ENCODE measurements at places on chromosomes 13 and 19. TPM values are rescaled to one million over a fixed set of nuclear protein-coding genes. Genes with fewer than 3 reads are reported as not detected.

- peaks cover under 1% of the 10 kb centered on the region for H3K4me1 ChIP-seq
- H3K4me3 ChIP-seq = no peak overlapping the region
- H3K27ac ChIP-seq = no peak overlapping the region
- H3K27me3 ChIP-seq = no peaks in the 10 kb centered on the region
These were observed 3.9 kb upstream of the NCAN start for GRCh38 chr19:19207637-19208572.

DNA sequence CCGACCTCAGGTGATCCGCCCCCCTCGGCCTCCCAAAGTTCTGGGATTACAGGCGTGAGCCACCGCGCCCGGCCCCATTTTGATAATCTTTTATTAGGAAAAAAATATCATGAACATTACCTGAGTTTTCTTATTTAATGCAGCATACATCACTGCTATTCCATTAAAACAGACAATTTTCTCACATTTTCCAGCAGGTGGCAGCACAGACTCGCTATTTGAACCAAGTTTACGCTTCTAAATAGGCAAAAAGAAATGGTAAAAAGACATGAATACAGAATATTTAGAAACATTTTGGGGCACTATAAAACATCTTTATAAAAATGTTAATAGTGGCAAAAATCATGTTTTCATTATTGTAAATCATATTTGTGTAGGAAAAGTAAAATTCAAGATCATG, 903.1 kb downstream of the SLITRK6 start:
- DNase-seq = peak; percentile 25
- no peaks in the 10 kb centered on the region for H3K27me3 ChIP-seq
- no peak overlapping the region for H3K27ac ChIP-seq
- H3K4me3 ChIP-seq = no peak overlapping the region

DNA sequence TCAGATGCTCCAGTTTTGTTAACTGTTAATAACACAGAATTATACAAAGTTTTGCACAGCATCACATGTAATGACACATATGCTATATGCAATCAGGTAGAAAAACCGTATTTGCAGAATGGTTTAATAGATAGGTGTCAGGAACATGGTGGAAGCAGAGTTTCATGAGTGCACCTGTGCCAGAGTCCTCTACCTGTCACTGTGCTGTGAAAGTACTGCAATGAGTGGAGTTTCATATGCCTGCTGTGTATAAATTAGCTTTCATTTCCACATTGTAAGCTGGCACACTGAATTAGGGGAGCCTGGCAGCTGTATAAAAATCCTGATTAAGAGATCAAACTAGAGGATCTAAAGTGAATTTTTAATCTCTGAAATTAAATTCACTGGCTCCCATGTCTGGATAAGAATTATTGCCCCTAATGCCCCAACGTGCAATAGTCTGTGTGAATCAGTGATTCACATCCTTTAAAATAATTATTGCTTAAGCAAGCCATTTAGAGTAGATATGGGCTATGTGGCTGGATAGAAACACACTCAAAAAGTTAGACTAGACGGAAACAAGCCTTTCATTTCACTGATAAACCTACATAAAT, 8.5 kb upstream of the EEF1AKMT1 start:
- no peaks in the 10 kb centered on the region for H3K36me3 ChIP-seq
- no peak for DNase-seq
- no peaks in the 10 kb centered on the region for H3K27me3 ChIP-seq
- H3K27ac ChIP-seq = no peak overlapping the region
- H3K4me1 ChIP-seq = no peaks in the 10 kb centered on the region

DNA sequence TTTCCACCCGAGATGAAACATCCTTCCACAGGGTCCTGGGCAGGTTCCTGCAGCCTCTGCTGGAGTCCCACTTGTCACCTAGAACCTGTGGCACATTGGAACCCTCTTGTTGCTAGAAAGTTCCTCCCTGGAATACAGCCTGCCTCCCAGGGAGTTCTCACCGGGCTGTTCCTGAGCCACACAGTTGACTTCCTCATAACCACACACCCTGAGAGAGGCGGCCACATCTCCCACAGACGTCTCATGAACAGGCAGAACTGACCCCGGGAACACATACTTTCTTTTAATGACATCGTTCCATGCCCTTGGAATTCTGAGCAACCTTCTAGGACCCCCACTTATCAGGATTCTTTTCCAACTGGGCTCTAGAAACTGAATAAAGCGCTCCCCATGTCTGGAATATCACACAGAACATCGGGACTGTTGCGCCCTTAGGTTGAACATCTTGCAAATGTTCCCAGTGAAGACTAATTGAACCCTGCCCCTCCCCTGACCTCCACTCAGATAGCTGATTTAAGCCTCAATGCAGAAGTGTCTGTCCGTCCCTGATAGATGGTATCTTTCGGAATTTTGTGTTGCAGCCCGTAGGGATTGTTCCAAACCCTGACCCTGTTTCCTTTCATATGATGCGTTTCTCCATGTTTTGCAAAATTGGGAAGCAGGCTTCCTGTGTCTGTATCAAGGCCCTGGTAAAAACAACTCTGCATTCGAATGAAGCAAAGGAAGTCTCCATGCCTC, 91.1 kb downstream of the RAB20 start:
- no peak for DNase-seq
- no peak overlapping the region for H3K4me3 ChIP-seq
- H3K36me3 ChIP-seq = no peaks in the 10 kb centered on the region
- H3K27ac ChIP-seq = no peak overlapping the region

DNA sequence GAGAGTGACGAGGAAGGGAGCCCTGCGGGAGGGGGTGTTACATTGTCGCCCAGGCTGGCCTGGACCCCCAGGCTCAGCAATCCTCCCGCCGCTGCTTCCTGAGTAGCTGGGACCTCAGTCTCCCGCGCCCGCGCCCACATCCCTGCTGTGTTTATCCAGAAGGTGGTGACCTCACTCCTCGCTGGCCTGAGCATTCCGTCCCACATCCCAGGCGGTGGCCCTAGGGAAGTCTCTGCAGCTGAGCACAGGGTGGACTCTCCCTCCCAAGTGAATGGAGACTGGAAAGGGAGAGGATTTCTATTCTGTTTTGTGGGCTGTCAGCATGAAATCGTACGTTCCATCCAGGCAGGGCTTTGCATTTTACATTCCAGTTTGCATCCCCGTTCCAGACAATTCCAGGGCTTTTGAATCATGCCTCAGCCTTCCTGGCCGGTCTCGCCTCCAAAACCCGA, 401 bp upstream of the ZNF765 start:
- no peaks in the 10 kb centered on the region for H3K27me3 ChIP-seq
- H3K27ac ChIP-seq = peak overlapping the region; percentile 84
- peak; percentile 56 for DNase-seq

DNA sequence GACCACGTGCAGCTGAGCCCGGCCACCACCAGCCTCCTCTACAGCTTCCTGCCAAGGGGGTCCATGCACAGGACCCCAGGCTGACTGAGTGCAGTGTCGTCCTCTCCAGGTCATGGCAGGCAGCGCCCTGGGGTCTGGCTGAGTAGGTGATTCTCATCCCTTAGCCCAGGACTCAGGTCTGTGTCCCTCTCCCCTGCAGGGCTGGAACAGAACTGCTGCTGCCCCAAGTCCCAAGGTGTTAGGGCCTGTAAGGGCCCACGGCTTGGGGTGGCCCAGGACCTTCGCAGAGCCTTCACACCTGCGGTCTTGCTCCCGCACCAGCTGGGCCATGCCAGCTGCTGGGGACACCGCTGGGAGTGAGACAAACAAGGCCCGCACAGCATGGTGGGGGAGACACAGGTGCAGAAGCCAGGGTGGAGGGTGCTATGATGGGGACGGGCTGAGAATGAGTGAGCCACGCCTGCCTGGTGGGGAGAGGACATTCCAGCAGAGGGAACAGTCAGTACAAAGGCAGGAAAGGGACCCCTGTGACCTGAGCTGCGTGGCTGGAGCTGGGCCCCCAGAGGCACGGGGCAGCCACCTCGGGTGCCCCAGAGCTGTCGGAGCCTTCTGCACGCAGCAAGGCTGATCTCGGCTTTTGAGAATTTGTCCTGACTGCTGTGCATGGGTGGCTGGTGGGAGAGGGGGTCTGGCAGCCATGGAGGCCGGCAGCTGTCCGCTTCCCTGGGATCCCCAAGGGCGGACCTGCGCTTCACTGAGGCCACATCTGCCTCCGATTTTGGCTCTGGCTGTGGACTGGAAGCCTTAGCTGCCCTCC, 11.9 kb downstream of the PLEKHF1 start:
- H3K27me3 ChIP-seq = no peaks in the 10 kb centered on the region
- H3K36me3 ChIP-seq = no peaks in the 10 kb centered on the region
- no peak for DNase-seq
- H3K4me1 ChIP-seq = peaks cover 73% of the 10 kb centered on the region
- H3K4me3 ChIP-seq = no peak overlapping the region

DNA sequence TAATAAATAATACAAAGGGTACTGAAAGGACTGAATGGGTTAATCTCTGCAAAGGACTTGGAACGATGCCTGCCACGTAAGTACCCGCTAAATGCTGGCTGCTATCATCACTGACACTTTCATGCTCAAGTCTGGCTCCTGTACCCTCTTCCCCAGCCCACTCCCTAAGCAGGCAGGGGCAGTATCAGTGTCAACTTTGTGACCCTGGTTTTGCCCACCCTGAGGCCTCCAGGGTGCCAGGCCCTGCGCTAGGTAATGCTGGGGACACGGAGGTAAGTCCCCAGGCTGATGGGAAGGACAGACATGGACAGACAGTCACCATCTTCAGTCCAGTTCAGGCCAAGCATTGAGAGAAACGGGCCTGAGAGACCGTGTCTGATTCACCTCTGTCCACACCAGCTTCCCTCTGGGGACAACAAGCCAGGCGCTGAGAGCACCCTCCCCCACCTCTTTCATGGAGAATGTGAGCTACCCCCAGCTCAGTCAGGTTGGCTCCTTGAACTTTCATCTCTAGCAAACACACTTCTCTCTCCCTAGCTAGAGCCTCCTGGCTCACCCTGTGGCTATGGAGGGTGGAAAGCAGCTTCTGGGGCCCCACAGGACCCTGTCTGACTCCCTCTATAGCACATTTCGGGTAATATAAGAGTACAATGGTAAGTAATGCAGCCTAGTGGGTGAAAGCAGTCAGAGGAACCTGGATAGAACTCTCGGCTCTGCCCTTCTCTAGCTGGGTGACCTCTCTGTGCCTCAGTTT, 800 bp downstream of the ETFB start:
- peak; percentile 34 for DNase-seq
- peak overlapping the region; percentile 74 for H3K4me3 ChIP-seq
- H3K4me1 ChIP-seq = peaks cover 14% of the 10 kb centered on the region
- H3K27me3 ChIP-seq = no peaks in the 10 kb centered on the region
- no peaks in the 10 kb centered on the region for H3K36me3 ChIP-seq
- peak overlapping the region; percentile 95 for H3K27ac ChIP-seq

- H3K36me3 ChIP-seq = no peaks in the 10 kb centered on the region
- DNase-seq = no peak
- H3K27ac ChIP-seq = no peak overlapping the region
- peaks cover 4% of the 10 kb centered on the region for H3K4me1 ChIP-seq
These were observed 18.1 kb downstream of the ESD start for GRCh38 chr13:46778890-46779289.

GRCh38 chr19:47663911-47664771, 49.1 kb upstream of the EHD2 start:
- no peak overlapping the region for H3K4me3 ChIP-seq
- no peaks in the 10 kb centered on the region for H3K27me3 ChIP-seq
- no peaks in the 10 kb centered on the region for H3K36me3 ChIP-seq

- no peak overlapping the region for H3K27ac ChIP-seq
- no peaks in the 10 kb centered on the region for H3K27me3 ChIP-seq
- no peaks in the 10 kb centered on the region for H3K36me3 ChIP-seq
- H3K4me1 ChIP-seq = no peaks in the 10 kb centered on the region
- no peak overlapping the region for H3K4me3 ChIP-seq
These were observed 503.0 kb downstream of the DCT start for GRCh38 chr13:93976528-93976927.

- no peaks in the 10 kb centered on the region for H3K27me3 ChIP-seq
- DNase-seq = peak; percentile 97
- no peaks in the 10 kb centered on the region for H3K36me3 ChIP-seq
- H3K4me1 ChIP-seq = peaks cover 66% of the 10 kb centered on the region
- H3K4me3 ChIP-seq = peak overlapping the region; percentile 79
These were observed 8.2 kb upstream of the CIRBP start for GRCh38 chr19:1260749-1261537.

- no peak for DNase-seq
- no peaks in the 10 kb centered on the region for H3K27me3 ChIP-seq
- no peaks in the 10 kb centered on the region for H3K4me1 ChIP-seq
- no peaks in the 10 kb centered on the region for H3K36me3 ChIP-seq
- no peak overlapping the region for H3K27ac ChIP-seq
These were observed 19.1 kb downstream of the ZNF575 start for GRCh38 chr19:43552198-43552450.

GRCh38 chr19:53389571-53389970, 5.4 kb upstream of the ZNF765 start:
- H3K4me1 ChIP-seq = no peaks in the 10 kb centered on the region
- H3K27me3 ChIP-seq = no peaks in the 10 kb centered on the region
- no peaks in the 10 kb centered on the region for H3K36me3 ChIP-seq
- DNase-seq = no peak

- peak overlapping the region; percentile 80 for H3K27ac ChIP-seq
These were observed 18.7 kb upstream of the ZNF888 start for GRCh38 chr19:52941941-52942385.

DNA sequence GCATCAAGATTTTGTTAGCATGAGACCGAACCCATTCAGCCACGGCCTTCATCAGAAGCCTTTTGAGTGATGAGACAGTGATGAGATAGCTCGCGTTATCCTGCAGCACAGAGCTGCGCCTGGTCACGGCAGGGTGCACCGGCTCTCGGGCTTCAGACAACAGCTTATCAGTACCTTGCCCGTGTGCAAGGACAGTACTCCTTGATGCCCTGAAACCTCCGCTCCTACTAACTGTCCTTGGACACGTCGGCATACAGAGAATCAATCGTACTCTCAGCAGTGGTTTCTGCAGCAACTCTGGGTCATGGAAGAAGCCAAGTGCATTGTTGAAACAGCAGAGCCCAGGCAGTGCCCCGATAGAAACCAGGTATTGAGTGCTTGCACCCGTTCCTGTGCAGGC, 40.7 kb downstream of the IRS2 start:
- no peaks in the 10 kb centered on the region for H3K36me3 ChIP-seq
- no peak overlapping the region for H3K4me3 ChIP-seq
- H3K27ac ChIP-seq = no peak overlapping the region
- DNase-seq = no peak
- peaks cover 10% of the 10 kb centered on the region for H3K4me1 ChIP-seq

GRCh38 chr19:33862981-33863380, 66.3 kb downstream of the KCTD15 start:
- no peaks in the 10 kb centered on the region for H3K4me1 ChIP-seq
- no peaks in the 10 kb centered on the region for H3K36me3 ChIP-seq
- no peak overlapping the region for H3K4me3 ChIP-seq
- DNase-seq = no peak
- no peak overlapping the region for H3K27ac ChIP-seq
- no peaks in the 10 kb centered on the region for H3K27me3 ChIP-seq

- H3K36me3 ChIP-seq = no peaks in the 10 kb centered on the region
- H3K27ac ChIP-seq = no peak overlapping the region
- H3K4me3 ChIP-seq = no peak overlapping the region
- H3K4me1 ChIP-seq = no peaks in the 10 kb centered on the region
These were observed 43.6 kb upstream of the ZNF681 start for GRCh38 chr19:23802290-23802689.

- no peaks in the 10 kb centered on the region for H3K4me1 ChIP-seq
- DNase-seq = no peak
- no peak overlapping the region for H3K4me3 ChIP-seq
These were observed 2862.8 kb upstream of the PCDH20 start for GRCh38 chr13:64278493-64278892.

F10 gene
- total RNA-seq = 33.7 TPM

KLHL26 gene
- total RNA-seq = 32.3 TPM

NEK5 gene
- total RNA-seq = 9.2 TPM

LHB gene
- total RNA-seq = 5.5 TPM

CYP4F8 gene
- 0.71 TPM for total RNA-seq

LIM2 gene
- 0.31 TPM for total RNA-seq

Data from testis (tissue), 5 donors.